Activated CD8-positive, alpha-beta memory T cell treated with anti-CD3 and anti-CD28 coated beads, Interleukin-2, amount 50 U/mL, for 4 hours (primary cell): ENCODE measurements at places on chromosomes 4 and X.

- DNase-seq = no peak
Measured at GRCh38 chr4:27643101-27643500, 782.5 kb downstream of the STIM2 start.

DNA sequence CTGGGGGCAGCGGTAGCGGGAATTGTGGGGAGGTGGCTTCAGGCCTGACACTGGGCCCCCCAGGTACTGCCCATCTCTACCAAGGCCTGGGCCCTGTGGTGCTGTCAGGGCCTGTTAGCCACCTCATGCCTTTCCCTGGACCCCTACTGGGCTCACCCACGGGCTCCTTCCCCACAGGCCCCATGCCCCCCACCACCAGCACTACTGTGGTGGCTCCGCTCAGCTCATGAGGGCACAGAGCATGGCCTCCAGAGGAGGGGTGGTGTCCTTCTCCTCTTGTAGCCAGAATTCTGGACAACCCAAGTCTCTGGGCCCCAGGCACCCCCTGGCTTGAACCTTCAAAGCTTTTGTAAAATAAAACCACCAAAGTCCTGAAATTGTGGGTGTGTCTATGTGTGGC is 7.5 kb downstream of the GATA1 start:
- DNase-seq = no peak

- DNase-seq = no peak
Measured at GRCh38 chr4:138412847-138413246, 170.7 kb upstream of the SLC7A11 start.

GRCh38 chr4:171256223-171256622 is 557.0 kb upstream of the GALNTL6 start:
- no peak for DNase-seq

- no peak for DNase-seq
Measured at GRCh38 chr4:41719417-41719816, 29.1 kb downstream of the PHOX2B start.

DNA sequence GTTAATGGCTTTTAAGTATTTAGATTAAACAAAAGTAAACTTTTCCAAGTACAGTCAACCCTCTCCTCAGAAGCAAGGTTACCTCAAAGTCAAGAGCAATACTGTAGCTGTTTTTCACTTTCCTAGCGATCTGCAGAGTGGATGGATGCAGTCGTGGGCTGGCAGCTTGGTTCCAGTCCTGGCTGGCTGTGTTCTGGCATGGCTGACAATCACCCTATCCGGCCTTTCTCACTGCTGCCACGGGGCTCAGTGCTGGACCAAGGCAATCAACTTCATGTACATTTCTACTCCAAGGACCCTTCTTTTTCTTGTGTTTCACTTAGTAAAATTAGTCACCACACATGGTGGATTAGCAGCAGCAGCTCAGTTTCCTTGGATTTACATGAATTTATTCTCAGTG is 208.3 kb downstream of the GABRB1 start:
- no peak for DNase-seq

- no peak for DNase-seq
Measured at GRCh38 chr4:7224001-7224400, 31.7 kb downstream of the SORCS2 start.

DNA sequence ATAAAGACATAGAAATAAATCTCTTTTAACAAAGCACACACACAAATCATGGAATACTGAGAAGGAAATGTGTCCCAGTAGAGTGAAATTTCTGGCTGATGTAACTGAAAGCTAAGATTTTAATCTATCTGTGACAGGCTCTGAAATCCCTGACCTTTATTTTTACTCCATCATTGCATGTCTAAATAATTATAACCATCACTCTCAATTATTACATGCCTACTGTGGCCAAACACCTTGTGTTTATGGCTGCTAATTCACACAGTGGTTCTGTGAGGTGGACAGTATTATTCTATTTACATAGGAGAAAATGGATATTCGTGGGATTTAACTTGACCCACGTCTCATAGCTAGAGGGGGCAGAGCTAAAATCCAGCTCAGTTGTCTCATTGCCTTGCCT is 438.1 kb downstream of the TLL1 start:
- no peak for DNase-seq

DNA sequence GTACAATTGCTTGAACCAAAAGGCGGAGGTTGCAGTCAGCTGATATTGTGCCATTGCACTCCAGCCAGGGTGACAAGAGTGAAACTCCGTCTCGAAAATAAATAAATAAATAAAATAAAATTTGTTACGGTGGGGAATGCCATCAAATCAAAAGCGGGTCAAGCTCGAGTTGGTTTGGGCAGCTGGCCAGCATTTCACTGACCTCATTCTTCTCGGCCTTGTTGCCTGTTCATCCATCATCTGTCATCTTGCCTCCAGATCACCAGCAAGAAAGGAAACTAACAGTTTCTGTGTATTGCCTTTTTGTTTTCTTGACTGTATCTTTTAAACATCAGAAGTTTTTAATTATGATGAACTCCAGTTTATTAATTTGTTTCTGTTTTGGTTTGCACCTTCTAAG is 31.5 kb upstream of the KLHL2 start:
- DNase-seq = no peak
